ENCODE measurements at places on chromosomes 5 and 9. TPM values are rescaled to one million over a fixed set of nuclear protein-coding genes. Genes with fewer than 3 reads are reported as not detected.

- H3K4me1 ChIP-seq, result no peaks in the 10 kb centered on the region
- no peaks in the 10 kb centered on the region for H3K36me3 ChIP-seq
- DNase-seq, result no peak
- no peaks in the 10 kb centered on the region for H3K27me3 ChIP-seq
Observed at GRCh38 chr5:21918451-21918850, 934.7 kb downstream of the CDH12 start.

- no peaks in the 10 kb centered on the region for H3K36me3 ChIP-seq
- no peak overlapping the region for H3K4me3 ChIP-seq
- no peak overlapping the region for H3K27ac ChIP-seq
- H3K27me3 ChIP-seq, result peaks cover 3% of the 10 kb centered on the region
Observed at GRCh38 chr5:133373121-133373870, 239.0 kb downstream of the FSTL4 start.

Gene IFNK
- not detected for total RNA-seq

DNA sequence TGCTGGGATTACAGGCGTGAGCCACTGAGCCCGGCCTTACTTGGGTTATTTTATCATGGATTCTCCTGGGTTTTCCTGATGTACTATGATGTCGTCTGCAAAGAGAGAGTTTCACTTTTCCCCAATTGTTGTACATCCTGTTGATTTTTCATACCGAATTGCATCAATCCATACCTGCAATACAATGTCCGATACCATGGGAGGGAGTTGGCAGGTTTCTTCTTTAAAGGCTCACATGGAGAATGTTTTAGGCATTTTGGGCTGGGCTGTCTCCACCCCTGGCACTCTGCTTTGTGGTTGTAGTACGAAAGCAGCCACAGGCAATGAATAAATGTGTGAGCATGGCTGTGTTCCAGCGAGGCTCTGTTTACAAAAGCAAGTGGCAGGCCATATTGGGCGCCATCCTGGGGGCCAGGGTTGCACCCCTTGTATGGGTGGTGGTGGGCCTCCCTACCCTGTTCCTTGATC is 35.1 kb upstream of the EXOC3 start:
- H3K4me3 ChIP-seq, result no peak overlapping the region
- H3K36me3 ChIP-seq, result no peaks in the 10 kb centered on the region
- H3K4me1 ChIP-seq, result no peaks in the 10 kb centered on the region
- DNase-seq, result no peak
- H3K27ac ChIP-seq, result no peak overlapping the region

GRCh38 chr9:6667633-6668280 is 22.2 kb upstream of the GLDC start:
- H3K27me3 ChIP-seq, result no peaks in the 10 kb centered on the region
- H3K4me3 ChIP-seq, result no peak overlapping the region
- H3K4me1 ChIP-seq, result no peaks in the 10 kb centered on the region
- DNase-seq, result peak; percentile 12

- no peak overlapping the region for H3K27ac ChIP-seq
- H3K4me1 ChIP-seq, result peaks cover 5% of the 10 kb centered on the region
- DNase-seq, result no peak
Observed at GRCh38 chr9:98191181-98191608, 1.2 kb downstream of the CORO2A start.

- H3K27me3 ChIP-seq, result no peaks in the 10 kb centered on the region
- DNase-seq, result no peak
- H3K27ac ChIP-seq, result no peak overlapping the region
- H3K4me3 ChIP-seq, result no peak overlapping the region
- no peaks in the 10 kb centered on the region for H3K36me3 ChIP-seq
- peaks cover 11% of the 10 kb centered on the region for H3K4me1 ChIP-seq
Observed at GRCh38 chr9:90927496-90927895, 125.9 kb downstream of the SYK start.

GRCh38 chr5:126811515-126812198 is 34.7 kb downstream of the LMNB1 start:
- H3K27ac ChIP-seq, result peak overlapping the region; percentile 58
- DNase-seq, result peak; percentile 86
- H3K4me1 ChIP-seq, result peaks cover 18% of the 10 kb centered on the region
- H3K36me3 ChIP-seq, result peaks cover 18% of the 10 kb centered on the region
- no peaks in the 10 kb centered on the region for H3K27me3 ChIP-seq
- H3K4me3 ChIP-seq, result no peak overlapping the region

Data from astrocyte (in vitro differentiated cells and primary cell).